ENCODE measurements at places on chromosomes 7 and 10. TPM values are rescaled to one million over a fixed set of nuclear protein-coding genes. Genes with fewer than 3 reads are reported as not detected.

TYSND1 gene
- total RNA-seq, result 13.3 TPM

HOXA11 gene
- 0.20 TPM for total RNA-seq

EGFR gene
- total RNA-seq, result not detected

GRID2IP gene
- total RNA-seq, result 0.29 TPM

TACC2 gene
- total RNA-seq, result not detected

CALHM2 gene
- 12.7 TPM for total RNA-seq

ENO4 gene
- not detected for total RNA-seq

ABCA13 gene
- total RNA-seq, result not detected

OR2A42 gene
- not detected for total RNA-seq

CYP2C18 gene
- not detected for total RNA-seq

MEIG1 gene
- not detected for total RNA-seq

Measured in natural killer cell treated with Interleukin-12 subunit alpha and Interleukin-12 subunit beta and Interleukin-15 and Interleukin-18, amount 100 ng/mL, for 72 hours (primary cell).